ENCODE measurements at places on chromosomes 7 and 10. TPM values are rescaled to one million over a fixed set of nuclear protein-coding genes. Genes with fewer than 3 reads are reported as not detected.

The GBX1 gene
- not detected for total RNA-seq

The NEUROG3 gene
- total RNA-seq = not detected

GRCh38 chr10:44986670-44987069 lies 8.1 kb upstream of the DEPP1 start:
- peaks cover 53% of the 10 kb centered on the region for H3K4me1 ChIP-seq
- H3K27ac ChIP-seq = peak overlapping the region; percentile 70
- peak; percentile 64 for DNase-seq
- H3K27me3 ChIP-seq = no peaks in the 10 kb centered on the region
- no peak overlapping the region for H3K4me3 ChIP-seq

DNA sequence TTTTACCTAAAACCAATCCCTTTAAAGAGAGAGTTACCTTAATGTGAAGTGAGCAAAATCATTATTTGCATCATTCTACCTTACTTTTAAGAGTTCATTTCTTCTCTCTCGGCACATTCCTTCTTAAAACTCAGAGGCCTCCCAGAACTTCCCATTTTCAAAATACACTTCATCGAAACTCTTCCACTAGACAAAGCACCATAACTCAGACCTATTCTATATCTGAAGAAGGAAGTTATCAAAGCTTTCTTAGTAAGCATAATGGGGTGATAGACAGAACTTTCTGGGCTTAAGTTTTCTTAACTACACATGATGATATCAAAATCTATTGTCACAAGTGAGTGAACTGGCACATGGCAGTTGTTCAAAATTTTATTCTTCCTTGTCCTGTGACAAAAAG lies 24.6 kb upstream of the GNAT3 start:
- no peak overlapping the region for H3K4me3 ChIP-seq
- no peak overlapping the region for H3K27ac ChIP-seq
- no peaks in the 10 kb centered on the region for H3K36me3 ChIP-seq
- H3K27me3 ChIP-seq = no peaks in the 10 kb centered on the region

The HTR5A gene
- total RNA-seq = not detected

DNA sequence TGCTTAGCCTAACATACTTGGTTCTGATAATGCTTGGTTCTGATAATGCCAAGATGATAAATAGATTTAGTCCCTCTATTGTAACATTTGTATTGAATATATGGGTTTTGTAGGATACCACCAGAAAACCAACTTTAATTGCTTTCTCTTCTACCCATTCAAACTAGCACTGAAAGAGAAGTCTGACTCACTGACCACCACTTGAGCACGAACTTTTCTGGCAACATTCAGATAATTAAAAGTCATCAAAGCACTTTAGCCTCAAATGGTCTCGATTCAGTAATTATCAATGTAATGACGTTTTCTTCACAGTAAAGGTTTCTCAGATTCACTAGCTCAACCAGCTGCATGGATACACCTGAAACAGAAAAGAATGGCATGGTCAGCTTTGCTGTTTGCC lies 63.0 kb downstream of the HDAC9 start:
- H3K4me3 ChIP-seq = no peak overlapping the region
- H3K36me3 ChIP-seq = no peaks in the 10 kb centered on the region
- peak; percentile 27 for DNase-seq
- H3K27me3 ChIP-seq = no peaks in the 10 kb centered on the region

GRCh38 chr10:30111340-30112022 lies 52.1 kb upstream of the JCAD start:
- H3K27ac ChIP-seq = no peak overlapping the region
- H3K36me3 ChIP-seq = no peaks in the 10 kb centered on the region
- no peaks in the 10 kb centered on the region for H3K4me1 ChIP-seq
- no peak overlapping the region for H3K4me3 ChIP-seq
- peaks cover 10% of the 10 kb centered on the region for H3K27me3 ChIP-seq

The ZDHHC4 gene
- total RNA-seq = 40.0 TPM

The MYO3A gene
- not detected for total RNA-seq

Data from IMR-90 (cell line).